Esophagus squamous epithelium (tissue), 5 donors: ENCODE measurements at places on chromosomes 6 and 20. TPM values are rescaled to one million over a fixed set of nuclear protein-coding genes. Genes with fewer than 3 reads are reported as not detected.
A peak's percentile ranks its signal among the peaks of the same experiment; 100 is the strongest.

DNA sequence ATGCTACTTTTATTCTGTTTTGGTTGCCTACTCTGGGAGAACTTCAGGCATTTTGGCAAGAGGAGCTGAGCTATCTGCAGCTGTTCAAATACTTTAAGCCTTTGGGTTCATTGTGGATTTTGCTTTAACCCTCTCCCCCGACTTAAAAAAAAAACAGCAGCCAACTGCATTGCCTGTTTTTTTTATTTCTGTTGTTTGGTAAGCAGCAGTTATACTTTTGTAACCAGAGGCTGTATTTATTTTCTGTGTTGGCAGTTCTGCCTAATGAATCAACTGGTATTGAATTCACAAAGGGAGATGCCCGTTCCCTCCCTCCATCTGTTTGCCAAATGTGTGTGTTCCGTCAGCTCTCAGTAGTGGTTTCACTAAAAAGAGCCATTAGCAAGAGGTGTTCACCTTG, 484.0 kb downstream of the UTRN start:
- H3K36me3 ChIP-seq: peaks cover 35% of the 10 kb centered on the region
- no peaks in the 10 kb centered on the region for H3K27me3 ChIP-seq
- no peak overlapping the region for H3K4me3 ChIP-seq
- no peak overlapping the region for H3K27ac ChIP-seq
- DNase-seq: no peak
- H3K4me1 ChIP-seq: peaks cover 4% of the 10 kb centered on the region

GRCh38 chr20:48684501-48685041, 143.2 kb downstream of the PREX1 start:
- no peak overlapping the region for H3K27ac ChIP-seq
- no peak for DNase-seq
- no peaks in the 10 kb centered on the region for H3K27me3 ChIP-seq

- H3K27me3 ChIP-seq: no peaks in the 10 kb centered on the region
- H3K36me3 ChIP-seq: no peaks in the 10 kb centered on the region
- no peak overlapping the region for H3K4me3 ChIP-seq
- H3K4me1 ChIP-seq: peaks cover 14% of the 10 kb centered on the region
These were observed 120.9 kb upstream of the IRAK1BP1 start for GRCh38 chr6:78746457-78746856.

DNA sequence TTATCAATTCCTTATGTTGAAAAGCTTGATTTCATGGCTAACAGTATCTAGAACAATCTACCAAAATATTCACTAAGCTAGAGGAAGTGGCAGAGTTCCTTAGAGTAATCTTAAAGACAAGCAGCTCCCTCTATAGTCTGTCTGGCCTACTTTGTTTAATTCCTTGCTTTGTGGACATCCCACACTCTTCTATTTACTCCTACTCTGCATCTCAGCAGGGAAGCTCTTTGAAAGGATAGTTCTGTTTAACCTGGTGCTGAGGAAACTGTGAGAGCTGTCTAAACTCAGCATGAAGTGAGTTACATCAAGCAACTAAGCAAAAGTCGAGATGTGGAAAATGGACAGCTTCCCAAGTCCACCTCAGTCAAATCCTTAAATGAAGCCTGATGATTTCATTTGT, 4.3 kb downstream of the REV3L start:
- H3K27ac ChIP-seq: no peak overlapping the region
- DNase-seq: no peak
- H3K4me3 ChIP-seq: no peak overlapping the region
- H3K36me3 ChIP-seq: no peaks in the 10 kb centered on the region
- H3K4me1 ChIP-seq: peaks cover 12% of the 10 kb centered on the region

- peaks cover 42% of the 10 kb centered on the region for H3K4me1 ChIP-seq
- no peak for DNase-seq
- peaks cover 22% of the 10 kb centered on the region for H3K36me3 ChIP-seq
- no peaks in the 10 kb centered on the region for H3K27me3 ChIP-seq
- H3K27ac ChIP-seq: no peak overlapping the region
- H3K4me3 ChIP-seq: no peak overlapping the region
These were observed 80.0 kb downstream of the TCP11 start for GRCh38 chr6:35061102-35061615.

- H3K36me3 ChIP-seq: no peaks in the 10 kb centered on the region
- H3K27ac ChIP-seq: no peak overlapping the region
- DNase-seq: no peak
- no peaks in the 10 kb centered on the region for H3K27me3 ChIP-seq
These were observed 4.7 kb upstream of the GTSF1L start for GRCh38 chr20:43731469-43731868.

DNA sequence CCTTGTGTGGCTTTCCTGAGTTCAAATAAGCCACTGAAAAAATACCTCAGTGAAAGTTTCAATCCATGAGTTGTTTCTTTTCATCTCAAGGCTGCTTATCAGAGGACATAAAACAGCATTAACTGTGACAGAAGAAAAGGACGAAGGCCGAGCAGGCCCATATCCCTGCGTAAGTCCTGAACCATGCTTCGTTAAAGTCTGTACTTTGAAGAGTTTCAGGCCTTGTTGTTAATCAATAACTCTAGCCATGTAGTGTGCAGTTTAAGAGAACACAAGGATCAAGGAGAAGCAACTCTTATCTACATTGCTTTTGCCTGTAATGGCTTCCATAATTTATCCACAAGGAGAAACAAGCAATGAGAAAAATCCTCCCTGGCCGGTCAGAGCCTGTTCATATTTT, 165.4 kb downstream of the UST start:
- H3K27me3 ChIP-seq: no peaks in the 10 kb centered on the region
- H3K36me3 ChIP-seq: no peaks in the 10 kb centered on the region
- no peak for DNase-seq
- no peak overlapping the region for H3K27ac ChIP-seq

- DNase-seq: no peak
- no peak overlapping the region for H3K4me3 ChIP-seq
- H3K27me3 ChIP-seq: no peaks in the 10 kb centered on the region
- no peak overlapping the region for H3K27ac ChIP-seq
These were observed 49.3 kb upstream of the SRPK1 start for GRCh38 chr6:35970181-35970580.

DNA sequence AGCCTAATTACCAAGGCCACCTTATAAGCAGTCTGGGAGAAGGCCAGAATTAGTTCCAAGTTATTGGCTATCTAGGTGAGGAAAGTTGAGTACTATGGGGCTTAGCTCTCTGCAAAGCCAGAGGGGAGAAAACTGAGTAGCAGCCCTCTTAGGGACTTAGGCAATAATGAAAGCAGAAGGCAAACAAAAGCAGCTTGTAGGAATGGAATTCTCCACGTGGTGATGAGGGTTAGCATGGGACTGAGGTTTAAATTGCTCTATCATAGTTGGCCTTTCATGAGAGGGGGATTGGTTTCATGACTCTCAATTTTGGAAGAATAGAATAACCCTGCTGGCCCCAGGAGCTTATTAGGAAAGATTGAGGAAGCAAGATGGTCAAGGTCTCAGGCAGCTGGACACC, 7.0 kb upstream of the UBE2J1 start:
- H3K4me3 ChIP-seq: no peak overlapping the region
- H3K4me1 ChIP-seq: no peaks in the 10 kb centered on the region
- no peaks in the 10 kb centered on the region for H3K27me3 ChIP-seq
- H3K36me3 ChIP-seq: no peaks in the 10 kb centered on the region
- no peak overlapping the region for H3K27ac ChIP-seq

- H3K27ac ChIP-seq: no peak overlapping the region
- no peak for DNase-seq
- no peaks in the 10 kb centered on the region for H3K27me3 ChIP-seq
These were observed 550.5 kb upstream of the MARCKS start for GRCh38 chr6:113306552-113307145.

- no peaks in the 10 kb centered on the region for H3K27me3 ChIP-seq
- H3K4me3 ChIP-seq: peak overlapping the region; percentile 98
- H3K27ac ChIP-seq: peak overlapping the region; percentile 99
- peaks cover 22% of the 10 kb centered on the region for H3K4me1 ChIP-seq
- DNase-seq: no peak
These were observed 864 bp upstream of the CEBPB start for GRCh38 chr20:50189681-50190250.

GRCh38 chr20:2801286-2801728, 880 bp upstream of the CPXM1 start:
- no peak overlapping the region for H3K4me3 ChIP-seq
- H3K4me1 ChIP-seq: peaks cover 19% of the 10 kb centered on the region
- no peak overlapping the region for H3K27ac ChIP-seq
- H3K36me3 ChIP-seq: no peaks in the 10 kb centered on the region

- no peaks in the 10 kb centered on the region for H3K36me3 ChIP-seq
- H3K27me3 ChIP-seq: no peaks in the 10 kb centered on the region
- no peak overlapping the region for H3K4me3 ChIP-seq
- H3K4me1 ChIP-seq: no peaks in the 10 kb centered on the region
- no peak overlapping the region for H3K27ac ChIP-seq
These were observed 224.5 kb upstream of the AGPAT4 start for GRCh38 chr6:161498359-161498758.

GRCh38 chr6:166650824-166651807, 24.1 kb upstream of the RPS6KA2 start:
- no peaks in the 10 kb centered on the region for H3K36me3 ChIP-seq
- no peaks in the 10 kb centered on the region for H3K4me1 ChIP-seq
- no peak overlapping the region for H3K4me3 ChIP-seq
- no peaks in the 10 kb centered on the region for H3K27me3 ChIP-seq
- no peak overlapping the region for H3K27ac ChIP-seq

DNA sequence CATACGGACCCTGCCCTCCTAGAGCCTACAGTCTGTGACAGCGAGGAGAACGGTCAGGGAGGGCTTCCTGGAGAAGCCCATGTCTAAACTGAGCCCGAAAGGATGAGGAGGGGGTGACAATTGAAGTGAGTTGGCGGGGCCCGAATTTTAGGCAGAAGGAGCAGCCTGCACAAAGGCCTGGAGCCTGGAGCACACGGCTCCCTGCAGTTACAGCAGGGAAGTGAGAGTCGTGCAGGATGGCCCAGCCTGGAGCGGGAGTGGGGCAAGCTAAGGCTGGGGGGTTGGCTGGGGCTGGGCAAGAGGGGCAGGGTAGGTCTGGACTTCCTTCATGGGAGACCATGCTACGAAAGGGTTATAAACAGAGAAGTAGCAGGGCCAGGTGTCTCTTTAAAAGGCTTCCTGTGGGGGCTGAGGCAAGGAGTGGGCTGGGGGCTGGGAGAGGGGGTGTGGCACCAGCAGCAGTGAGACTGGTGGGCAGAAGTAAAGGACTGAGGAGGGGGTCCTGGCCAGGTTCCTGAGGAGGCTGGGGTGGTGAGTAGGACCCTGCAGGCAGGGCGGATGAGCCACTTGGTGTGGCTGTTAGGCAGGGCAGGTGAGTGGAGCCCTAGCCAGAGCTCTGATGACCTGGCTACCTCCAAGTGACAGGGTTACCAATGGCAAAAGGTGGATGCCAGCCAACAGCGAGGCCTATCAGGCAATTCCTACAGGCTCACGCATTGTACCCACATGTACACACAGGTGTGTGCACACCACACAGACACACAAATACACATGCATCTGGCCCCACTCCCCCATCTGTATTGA, 119.2 kb downstream of the MRPL14 start:
- H3K4me1 ChIP-seq: peaks cover 2% of the 10 kb centered on the region
- H3K27me3 ChIP-seq: peaks cover 37% of the 10 kb centered on the region

DNA sequence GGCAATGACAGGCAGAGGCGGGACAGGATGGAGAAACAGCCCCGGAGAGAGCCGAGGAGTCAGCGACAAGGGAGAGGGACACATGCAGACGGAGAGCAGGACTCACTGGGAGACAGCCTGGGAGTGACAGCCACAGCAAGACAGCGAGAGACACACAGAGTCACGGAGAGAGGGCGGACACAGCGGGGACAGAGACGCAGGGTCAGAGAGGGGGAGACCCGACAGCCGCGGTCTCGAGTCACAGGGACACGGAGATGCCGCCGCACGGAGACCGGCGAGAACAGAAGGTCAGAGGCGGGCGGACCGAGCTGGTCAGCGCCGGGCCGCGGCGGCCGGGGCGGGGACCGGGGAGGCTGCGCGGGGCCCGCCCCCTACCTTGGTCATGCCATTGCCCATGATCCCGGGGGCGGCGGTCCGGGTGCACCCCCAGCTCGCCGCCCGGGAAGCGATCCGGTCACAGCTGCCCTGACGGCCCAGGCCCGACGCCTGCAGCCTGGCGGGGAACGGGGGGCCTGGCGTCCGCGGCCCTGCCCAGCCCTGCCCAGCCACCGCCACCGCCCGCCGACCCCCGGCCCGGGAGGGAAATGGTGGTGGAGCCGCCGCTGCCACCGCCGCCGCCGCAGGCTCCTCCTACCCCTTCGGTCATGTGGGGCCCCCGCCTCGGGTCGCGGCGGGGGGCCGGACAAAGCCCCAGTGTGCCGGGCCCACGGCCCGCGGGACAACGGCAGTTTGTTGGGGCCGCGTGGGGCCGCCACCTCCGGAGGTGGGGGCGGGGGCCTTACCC, at the start of the genes DUSP15 and TTLL9:
TSS of gene DUSP15 (minus strand) at position 586 of the 784 bp plus-strand sequence. CDS start at position 396, 190 bp downstream.
TSS of gene TTLL9 (plus strand) at position 693 of the 784 bp plus-strand sequence. CDS start 493 bp downstream, outside the sequence.
- peaks cover 6% of the 10 kb centered on the region for H3K4me1 ChIP-seq
- H3K36me3 ChIP-seq: no peaks in the 10 kb centered on the region
- H3K27me3 ChIP-seq: peaks cover 8% of the 10 kb centered on the region
- DNase-seq: no peak
- H3K27ac ChIP-seq: peak within 1 kb of the TSS; percentile 51
- H3K4me3 ChIP-seq: peak within 1 kb of the TSS; percentile 41

DNA sequence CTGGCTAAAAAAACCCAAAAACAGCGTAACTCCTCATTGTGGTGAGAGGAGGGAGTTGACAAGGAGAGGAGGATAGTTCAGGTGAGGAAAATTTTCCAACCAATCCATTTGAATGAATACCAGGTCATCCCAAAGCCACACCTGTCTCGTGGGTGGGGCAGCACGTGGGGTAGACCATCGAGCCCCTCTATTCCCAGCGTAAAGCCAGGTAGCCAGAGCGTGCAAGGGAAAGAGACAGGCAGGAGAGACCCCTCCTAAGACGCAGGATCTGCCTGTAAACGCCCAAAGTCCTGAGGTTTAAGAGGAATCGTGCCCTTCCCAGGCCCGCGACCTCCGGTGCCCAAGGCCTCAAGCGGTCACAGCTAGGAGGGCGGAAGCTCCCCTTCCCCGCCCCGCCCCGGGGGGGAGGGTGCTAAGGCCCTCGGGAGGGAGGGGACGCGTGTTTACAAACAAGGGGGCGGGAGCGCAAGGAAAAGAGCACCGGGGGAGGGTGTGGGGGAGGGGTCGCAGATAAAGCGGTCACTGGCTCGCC, 712 bp downstream of the RXRB start:
- H3K36me3 ChIP-seq: peaks cover 23% of the 10 kb centered on the region
- peak overlapping the region; percentile 97 for H3K27ac ChIP-seq
- peak overlapping the region; percentile 81 for H3K4me3 ChIP-seq
- no peaks in the 10 kb centered on the region for H3K27me3 ChIP-seq

DNA sequence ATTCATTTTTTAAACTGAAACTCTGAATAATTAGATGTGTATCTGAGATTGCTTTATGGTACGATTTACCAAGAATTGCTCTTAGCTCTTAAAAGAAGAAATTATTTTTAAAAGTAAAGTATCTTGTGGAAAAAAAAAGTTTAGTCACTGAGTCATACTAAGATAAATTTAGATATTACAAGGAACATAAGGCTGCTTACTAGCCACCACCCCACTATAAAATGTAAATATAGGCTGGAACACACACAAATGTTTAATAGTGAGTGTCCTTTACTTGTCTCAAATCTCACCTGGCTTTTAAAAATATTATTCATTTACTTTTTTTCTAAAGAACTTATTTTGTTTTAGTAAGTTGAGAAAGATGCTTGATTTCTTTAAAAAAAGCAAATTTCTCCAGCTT, 17.6 kb downstream of the RFX6 start:
- H3K27me3 ChIP-seq: no peaks in the 10 kb centered on the region
- H3K36me3 ChIP-seq: no peaks in the 10 kb centered on the region
- no peak overlapping the region for H3K27ac ChIP-seq
- H3K4me3 ChIP-seq: no peak overlapping the region

- H3K4me3 ChIP-seq: no peak overlapping the region
- no peaks in the 10 kb centered on the region for H3K36me3 ChIP-seq
- H3K27me3 ChIP-seq: no peaks in the 10 kb centered on the region
These were observed 83.3 kb downstream of the RCAN2 start for GRCh38 chr6:46407776-46408530.

Gene PAQR8
- total RNA-seq: 22.5 TPM

Gene PSORS1C2
- total RNA-seq: 0.91 TPM

Gene BACH2
- total RNA-seq: 0.22 TPM

Gene PACRG
- total RNA-seq: not detected

Gene SCUBE3
- total RNA-seq: 0.03 TPM

Gene C4A
- 8.0 TPM for total RNA-seq

Gene CAP2
- 5.5 TPM for total RNA-seq
